ENCODE measurements at places on chromosomes 4 and X. TPM values are rescaled to one million over a fixed set of nuclear protein-coding genes. Genes with fewer than 3 reads are reported as not detected.
A peak's percentile ranks its signal among the peaks of the same experiment; 100 is the strongest.

DNA sequence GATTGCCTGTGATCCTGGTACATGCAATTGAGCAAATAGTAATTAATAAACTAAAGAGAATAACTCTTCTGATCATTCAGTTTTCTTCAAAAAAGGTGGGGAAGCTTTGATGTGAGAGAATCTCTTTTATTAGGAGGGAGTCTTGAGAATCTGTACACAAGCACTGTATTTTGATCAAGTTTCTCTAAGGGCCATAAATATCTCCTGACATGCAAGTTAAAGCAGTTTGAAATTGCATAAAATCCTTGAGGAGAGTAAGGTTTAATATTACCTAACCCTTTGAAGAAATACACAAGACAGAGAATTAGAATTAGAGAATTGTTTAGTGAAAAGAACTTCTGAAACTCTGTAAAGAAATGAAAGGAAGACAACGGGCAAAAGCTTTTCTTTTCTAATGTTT, 326.9 kb downstream of the FAT4 start:
- no peak for DNase-seq

GRCh38 chr4:116824172-116824571, 261.2 kb downstream of the TRAM1L1 start:
- DNase-seq: no peak

GRCh38 chrX:15334561-15334960, 762 bp downstream of the PIGA start:
- peak; percentile 25 for DNase-seq

DNA sequence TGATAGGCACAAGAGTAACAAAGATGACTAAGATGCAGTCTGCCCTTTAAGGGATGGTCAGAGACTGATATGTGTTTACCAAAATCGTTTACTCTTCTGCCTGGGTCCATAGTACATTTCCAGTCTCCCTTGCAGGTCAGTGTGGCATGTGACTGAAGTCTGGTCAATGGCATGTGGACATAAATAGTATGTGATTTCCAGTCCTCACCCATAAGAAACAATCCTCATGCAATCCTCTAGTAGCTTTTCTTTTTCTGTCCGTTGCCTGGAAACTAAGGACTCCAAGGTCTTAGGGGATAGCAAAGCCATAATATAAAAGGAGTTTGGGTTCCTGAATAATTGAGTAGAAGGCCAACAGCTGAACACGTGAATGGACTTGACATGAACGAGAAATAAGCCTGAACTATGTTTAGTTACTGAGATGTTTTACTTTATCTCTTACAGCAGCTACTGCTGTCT, 1.1 kb downstream of the SLC9B2 start:
- DNase-seq: peak; percentile 21

GRCh38 chrX:122196343-122196742, 987.7 kb upstream of the GRIA3 start:
- DNase-seq: no peak

The IQCM gene
- total RNA-seq: not detected

The FAM184B gene
- total RNA-seq: not detected

The ADAMTS3 gene
- total RNA-seq: 0.40 TPM

All from lung microvascular endothelial cell (primary cell).